Central memory CD4-positive, alpha-beta T cell (primary cell): ENCODE measurements at places on chromosomes 1 and 21.

- DNase-seq: no peak
Observed at GRCh38 chr1:84686223-84686622, 4.0 kb downstream of the SSX2IP start.

DNA sequence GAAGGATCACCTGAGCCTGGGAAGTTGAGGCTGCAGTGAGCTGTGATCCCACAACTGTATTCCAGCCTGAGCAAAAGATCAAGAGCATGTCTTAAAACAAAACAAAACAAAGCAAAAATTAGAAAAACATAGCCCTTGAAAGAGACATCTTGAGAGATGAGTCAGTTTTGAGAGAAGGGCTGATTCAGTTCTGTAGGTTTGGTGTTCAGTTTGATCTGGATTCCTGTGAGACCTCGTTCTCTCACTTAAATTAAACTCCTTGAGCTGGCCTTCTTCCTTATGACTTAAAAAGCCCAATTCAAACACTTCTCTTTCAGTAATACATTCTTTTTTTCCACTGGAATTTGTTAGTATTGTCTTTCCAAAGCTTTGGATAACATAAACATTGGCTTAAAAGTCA lies 164.2 kb downstream of the NRIP1 start:
- DNase-seq: no peak

DNA sequence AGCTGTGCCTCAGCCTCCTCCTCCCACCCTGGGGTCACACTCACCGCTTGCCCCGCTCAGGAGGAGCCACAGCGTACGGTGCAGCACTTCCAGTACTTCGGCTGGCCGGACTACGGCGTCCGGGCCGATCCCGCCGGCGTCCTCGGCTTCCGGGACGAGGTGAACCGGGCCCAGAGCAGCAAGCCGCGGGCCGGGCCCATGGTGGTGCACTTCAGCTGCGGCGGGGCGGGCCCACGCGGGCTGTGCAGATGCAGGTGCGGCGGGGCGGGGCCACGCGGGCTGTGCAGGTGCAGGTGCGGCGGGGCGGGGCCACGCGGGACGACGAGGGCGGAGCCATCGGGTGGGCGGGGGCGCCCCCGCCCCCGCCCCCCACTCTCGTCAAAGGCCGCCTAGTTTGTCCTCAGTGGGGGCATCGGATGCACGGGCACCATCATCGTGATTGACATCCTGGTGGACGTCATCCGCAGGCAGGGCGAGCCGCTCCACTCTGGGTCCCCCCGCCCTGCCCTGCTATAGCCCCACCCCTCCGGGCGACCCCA lies 5.5 kb downstream of the RNF223 start:
- DNase-seq: peak; percentile 64

- no peak for DNase-seq
Observed at GRCh38 chr21:26124896-26125295, 45.7 kb downstream of the APP start.

DNA sequence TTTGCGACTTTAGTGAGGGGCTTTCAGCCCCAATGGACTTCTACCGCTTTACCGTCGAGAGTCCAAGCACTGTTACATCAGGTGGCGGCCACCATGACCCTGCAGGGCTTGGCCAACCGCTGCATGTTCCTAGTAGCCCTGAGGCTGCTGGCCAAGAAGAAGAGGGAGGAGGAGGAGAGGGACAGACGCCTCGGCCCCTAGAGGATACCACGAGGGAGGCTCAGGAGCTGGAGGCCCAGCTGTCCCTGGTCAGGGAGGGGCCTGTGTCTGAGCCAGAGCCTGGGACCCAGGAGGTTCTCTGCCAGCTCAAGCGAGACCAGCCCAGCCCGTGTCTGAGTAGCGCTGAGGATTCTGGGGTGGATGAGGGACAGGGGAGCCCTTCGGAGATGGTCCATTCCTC lies 8.6 kb upstream of the SLC25A34 start:
- no peak for DNase-seq

DNA sequence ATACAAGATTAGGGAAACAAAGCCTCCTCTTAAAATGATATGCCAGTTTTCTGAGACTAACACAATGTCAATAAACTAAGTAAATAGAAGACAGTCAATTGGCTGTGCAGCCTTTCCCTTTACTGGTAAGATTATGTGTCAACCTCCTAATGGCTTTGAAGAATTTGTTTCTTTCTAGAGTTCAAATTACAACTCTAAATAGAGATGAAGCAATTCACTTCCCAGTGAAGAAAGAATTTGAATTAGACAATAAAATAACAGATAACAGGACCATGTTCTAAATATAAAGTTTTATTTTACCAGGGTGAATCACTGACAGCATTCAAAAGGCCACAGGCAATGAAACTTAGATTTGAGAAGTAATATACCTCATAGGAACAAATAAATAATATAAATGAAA lies 680.3 kb downstream of the PLA2G4A start:
- no peak for DNase-seq

DNA sequence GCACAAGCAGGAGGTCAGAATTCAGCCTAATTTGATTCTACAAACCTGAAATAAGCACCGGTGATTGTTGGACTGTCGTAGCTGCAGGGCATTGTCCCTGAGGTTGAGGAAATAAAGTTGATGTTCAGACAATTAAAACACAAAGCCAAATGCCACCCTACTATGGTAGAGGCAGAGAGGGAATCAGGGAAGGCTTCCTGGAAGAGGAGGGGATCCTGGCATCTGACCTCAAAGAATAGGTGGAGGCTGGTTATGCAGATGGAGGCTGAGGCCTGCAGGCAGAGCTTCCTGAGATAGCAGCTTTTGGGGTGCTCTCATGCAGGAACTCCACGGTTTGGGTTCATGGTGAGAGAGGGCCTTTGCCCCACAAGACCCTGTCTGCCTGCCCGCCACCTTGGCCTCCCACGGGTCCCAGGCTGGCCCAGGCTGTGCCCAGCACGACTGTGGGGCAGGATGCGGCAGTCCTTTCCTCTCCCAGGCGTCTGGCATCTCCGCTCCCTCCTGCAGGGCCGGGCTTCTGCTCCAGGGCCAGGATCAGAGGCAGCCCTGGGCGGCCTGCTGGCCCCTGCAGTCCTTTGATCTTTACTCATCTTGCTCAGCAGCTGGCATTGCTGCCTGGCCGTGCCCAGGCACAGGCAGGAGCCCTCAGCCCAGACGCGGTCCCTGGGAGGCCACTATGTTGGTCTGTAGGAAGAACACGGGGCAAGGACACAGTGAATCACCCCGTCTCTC lies 134.1 kb upstream of the VAMP3 start:
- DNase-seq: no peak

- DNase-seq: no peak
Observed at GRCh38 chr1:181010789-181011188, 11.9 kb downstream of the STX6 start.
